ENCODE measurements at places on chromosomes 4 and X.

DNA sequence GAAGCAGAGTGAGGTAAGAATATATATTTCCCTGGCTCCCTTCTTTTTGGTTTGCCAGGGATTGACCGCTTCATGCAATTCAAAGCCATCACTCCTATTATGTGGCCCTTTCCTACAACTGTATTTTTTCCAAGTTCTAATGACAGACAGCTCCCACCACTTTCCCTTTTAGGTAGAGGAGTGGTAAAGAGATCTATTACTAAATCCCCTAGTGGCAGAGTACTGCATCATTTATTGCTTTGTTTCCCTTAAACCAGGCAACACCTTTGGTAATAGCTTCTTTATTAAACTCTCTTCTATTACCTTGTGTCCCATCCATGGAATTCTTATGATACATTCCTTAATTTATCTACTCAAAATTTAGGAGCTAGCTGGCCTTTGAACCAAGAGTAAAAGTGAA, 90.7 kb downstream of the CNOT6L start:
- no peak for DNase-seq

GRCh38 chrX:42496239-42496638, 281.7 kb downstream of the PPP1R2C start:
- no peak for DNase-seq

GRCh38 chrX:64394059-64394873, 986 bp downstream of the MTMR8 start:
- DNase-seq, result no peak

- peak; percentile 69 for DNase-seq
Observed at GRCh38 chr4:6909113-6909969, at the start of gene TBC1D14. Gene TBC1D14 (plus strand): TSS chr4:6909826. CDS start chr4:6923390, 13,564 bp downstream.

GRCh38 chr4:95118497-95118896, 360.7 kb downstream of the BMPR1B start:
- no peak for DNase-seq

DNA sequence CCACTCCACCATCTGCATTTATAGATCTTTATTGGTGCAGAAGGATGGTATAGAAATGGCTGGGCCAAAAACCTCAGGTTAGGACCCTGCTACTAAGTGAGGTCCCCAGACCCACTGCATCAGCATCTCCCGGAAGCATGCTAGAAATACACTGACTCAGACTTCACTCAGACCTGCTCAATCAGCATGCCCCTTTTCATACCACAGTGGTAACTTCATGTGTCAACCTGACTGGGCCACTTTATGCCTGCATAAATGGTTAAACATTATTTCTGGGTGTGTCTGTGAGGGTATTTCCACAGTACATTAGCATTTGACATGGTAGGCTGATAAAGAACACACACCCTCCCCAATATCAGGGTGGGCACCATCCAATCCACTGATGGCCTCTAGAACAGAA, 118.6 kb upstream of the VCX3B start:
- DNase-seq, result no peak

DNA sequence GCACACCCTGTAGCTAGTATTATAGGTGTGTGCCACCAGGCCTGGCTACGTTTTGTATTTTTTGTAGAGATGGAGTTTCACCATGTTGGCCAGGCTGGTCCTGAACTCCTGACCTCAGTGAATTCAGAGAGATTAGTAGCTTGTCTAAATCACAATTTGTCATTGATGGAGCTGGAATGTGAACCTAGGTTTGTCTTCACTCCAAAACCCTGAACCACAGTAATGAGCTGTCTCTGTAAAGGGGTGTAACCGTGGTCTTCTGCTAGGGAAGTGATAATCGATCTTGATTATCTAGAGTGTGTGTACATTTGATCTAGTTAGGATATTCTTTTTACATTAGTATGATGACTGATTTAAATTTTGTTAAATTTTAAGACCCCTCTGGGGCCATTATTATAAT, 8.3 kb downstream of the ARHGAP10 start:
- DNase-seq, result no peak

GRCh38 chrX:52031371-52031770, 37.6 kb downstream of the MAGED4B start:
- DNase-seq, result no peak

DNA sequence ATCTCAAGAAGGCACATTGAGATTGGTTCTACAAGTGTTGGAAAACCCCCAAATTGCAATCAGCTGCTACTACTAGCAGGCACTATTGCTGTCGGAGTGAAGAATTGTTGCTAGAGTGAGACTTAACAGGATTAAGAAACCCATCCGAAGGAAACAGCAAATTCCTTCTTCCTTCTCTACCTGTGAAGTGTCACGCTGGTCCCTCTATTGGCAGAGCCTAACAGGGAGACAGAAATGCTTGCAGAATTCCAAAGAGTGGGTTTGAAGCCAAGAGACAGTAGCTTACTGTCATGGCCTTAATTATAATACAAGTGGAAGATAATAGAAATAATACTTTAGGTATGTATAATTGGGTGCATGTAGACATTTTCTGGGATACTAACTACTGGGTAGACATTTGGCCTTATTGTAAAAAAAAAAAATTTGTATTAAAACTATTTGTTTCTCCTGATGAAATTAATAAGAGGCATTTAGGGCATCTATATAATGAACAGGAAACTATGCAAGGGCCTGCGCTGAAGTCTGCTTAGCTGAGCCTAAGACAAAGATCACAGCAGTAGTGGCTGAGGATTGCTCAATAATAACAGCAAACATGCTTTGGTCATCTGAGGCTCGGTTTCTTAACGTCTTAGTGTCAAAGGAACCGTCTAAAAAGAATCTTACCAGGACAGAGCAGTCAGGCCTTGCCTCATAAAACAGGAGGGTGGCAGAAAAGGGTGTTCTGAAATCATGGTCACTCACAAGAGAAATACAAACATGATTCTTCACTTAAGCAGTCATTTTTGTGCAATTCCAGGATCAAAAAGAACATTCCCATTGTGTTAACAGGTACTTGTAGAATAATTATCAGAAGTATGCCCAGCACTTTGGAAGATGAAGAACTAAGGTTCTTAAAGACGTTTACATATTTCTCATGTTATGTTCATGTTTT, 40.8 kb downstream of the FAM241A start:
- DNase-seq, result no peak

GRCh38 chrX:128436397-128437103, 384.3 kb upstream of the ACTRT1 start:
- DNase-seq, result no peak

- DNase-seq, result no peak
Observed at GRCh38 chr4:81786766-81787165, 315.1 kb upstream of the RASGEF1B start.

GRCh38 chrX:125295337-125295736, 24.3 kb upstream of the TEX13C start:
- no peak for DNase-seq

DNA sequence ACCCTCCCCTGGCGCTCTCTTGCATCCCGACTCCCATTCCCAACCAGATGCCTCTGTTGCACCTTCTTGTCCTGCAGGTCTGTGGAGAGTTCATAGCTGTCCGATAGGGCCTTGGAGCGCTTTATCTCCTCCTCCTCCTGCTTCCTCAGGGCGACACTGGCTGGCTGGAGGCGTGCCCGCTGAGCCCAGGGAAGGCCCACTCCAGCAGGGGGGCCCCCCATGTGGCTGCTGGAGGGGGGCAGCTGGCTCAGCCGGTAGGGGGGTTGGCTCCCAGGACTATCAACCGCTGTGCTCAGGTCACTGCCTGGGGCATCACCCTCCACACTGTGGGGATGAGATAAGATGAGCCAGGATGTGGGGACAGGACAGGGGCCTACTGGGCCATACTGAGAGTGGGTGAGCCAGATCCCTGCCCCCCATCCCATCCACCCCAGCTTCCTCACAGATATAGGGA, 25.6 kb downstream of the IQSEC2 start:
- no peak for DNase-seq

- no peak for DNase-seq
Observed at GRCh38 chr4:121050300-121050699, 22.0 kb downstream of the NDNF start.

- DNase-seq, result no peak
Observed at GRCh38 chr4:168736860-168737805, 240.3 kb downstream of the PALLD start.

DNA sequence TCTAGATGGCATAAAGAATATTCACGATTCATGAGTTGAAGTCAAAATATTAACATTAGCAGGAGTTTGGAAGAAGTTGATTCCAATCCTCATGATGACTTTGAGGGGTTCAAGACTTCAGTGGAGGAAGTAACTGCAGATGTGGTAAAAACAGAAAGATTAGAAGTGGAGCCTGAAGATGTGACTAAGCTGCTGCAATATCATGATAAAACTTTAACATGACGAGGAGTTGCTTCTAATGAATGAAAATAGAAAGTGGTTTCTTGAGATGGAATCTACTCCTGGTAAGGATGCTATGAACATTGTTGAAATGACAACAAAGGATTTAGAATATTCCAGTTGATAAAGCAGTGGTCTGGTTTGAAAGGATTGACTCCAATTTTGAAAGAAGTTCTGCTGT, 70.1 kb upstream of the TMLHE start:
- DNase-seq, result no peak

- DNase-seq, result no peak
Observed at GRCh38 chrX:102042372-102043325, 82.8 kb upstream of the TCEAL2 start.

GRCh38 chr4:76873495-76873894, 24.4 kb downstream of the SOWAHB start:
- DNase-seq, result no peak

- DNase-seq, result no peak
Observed at GRCh38 chr4:69126024-69126423, 29.8 kb downstream of the UGT2B7 start.

- DNase-seq, result peak; percentile 7
Observed at GRCh38 chrX:39577985-39578869, 519.5 kb downstream of the BCOR start.

DNA sequence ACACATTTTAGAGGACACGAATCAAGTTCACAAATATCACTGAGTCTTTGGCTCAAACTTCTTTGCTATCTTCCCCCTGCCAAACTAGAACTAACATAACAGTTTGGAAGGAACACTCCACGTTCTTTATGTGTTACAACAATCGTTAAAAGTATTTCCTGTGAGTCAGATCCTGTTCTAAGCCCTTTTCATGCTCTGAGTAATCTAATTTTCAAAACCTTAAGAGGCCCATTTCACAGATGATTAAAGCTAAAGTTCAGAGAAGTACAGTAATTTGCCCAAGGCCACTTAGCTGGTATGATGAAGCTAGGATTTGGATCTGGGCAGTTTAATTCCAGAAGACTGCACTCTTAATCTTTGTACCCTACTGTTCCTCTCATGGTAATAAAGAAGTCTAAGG, 854.4 kb upstream of the INTU start:
- no peak for DNase-seq

GRCh38 chr4:28562913-28563312, 1702.3 kb downstream of the STIM2 start:
- DNase-seq, result no peak

DNA sequence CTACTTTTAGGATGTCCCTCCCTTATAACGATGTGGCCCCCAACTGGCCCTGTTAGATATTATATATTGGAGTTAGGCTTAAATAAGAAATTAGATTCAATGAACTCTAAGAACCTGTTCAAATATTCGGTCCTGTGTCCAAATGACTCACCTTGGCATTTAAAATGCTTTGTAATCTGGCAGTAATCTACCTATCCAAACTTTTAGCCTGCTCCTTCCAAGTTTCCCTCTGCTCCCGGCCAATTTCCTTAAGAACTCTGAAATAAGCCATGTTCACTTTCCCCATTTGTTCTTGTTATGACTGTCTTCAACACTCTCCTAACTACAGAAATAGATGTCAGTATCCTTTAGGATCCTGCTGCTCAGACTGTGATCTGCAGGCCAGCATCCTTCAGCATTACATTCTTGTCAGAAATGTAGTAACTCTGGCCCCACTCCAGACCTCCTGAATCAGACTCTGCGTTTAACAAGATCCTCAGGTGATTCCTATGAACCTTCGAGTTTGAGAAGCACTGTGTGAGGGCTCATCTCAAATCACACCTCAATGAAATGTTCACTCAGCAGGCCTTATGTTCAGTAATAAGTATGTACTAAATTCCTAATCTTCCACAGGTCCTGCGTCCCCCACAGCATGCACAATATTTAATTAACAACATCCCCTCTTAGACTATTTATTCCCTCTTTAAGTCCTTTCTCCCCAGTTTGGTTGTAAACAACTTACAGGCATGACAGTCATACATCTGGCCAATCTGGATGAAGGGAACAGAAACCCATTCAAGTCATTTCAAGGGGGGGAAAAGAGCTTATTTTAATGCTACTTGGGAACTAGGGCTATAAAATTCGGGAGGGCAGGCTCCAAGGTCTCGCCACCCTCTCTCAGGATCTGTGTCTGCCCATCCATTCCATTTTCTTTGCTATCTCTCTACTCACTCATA, 3.0 kb downstream of the ATP8A1 start:
- no peak for DNase-seq

DNA sequence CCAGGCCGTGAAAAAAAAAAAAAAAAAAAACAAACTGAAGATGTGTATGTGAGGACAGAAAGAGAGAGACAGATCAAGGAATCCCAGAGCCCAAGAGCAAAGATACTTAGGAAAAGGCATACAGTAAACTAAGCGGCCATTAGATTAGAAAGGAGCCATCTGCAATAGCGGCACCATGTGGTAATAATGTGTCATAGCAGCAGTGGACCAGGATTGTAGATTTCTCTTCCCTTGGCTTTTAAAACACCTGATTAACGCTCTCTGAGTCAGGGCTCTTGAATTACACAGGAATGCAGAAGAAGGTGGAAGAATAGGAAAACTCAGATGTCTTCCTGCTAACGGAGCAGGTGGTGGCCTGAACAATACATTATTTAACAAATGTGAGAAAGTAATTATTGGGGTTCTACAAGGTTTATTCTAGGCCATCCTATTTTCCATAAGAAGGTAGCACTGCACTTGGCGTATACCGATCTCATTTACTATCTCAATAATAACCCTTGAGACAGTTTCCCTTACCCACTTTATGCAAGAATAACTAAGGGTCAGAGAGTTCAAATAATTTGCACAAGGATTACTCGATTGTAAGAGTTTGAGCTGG, 182.7 kb downstream of the KCNIP4 start:
- DNase-seq, result no peak

- DNase-seq, result no peak
Observed at GRCh38 chr4:98967786-98968329, 27.7 kb upstream of the METAP1 start.

GRCh38 chr4:677431-678293, 3.3 kb downstream of the MYL5 start:
- DNase-seq, result no peak

DNA sequence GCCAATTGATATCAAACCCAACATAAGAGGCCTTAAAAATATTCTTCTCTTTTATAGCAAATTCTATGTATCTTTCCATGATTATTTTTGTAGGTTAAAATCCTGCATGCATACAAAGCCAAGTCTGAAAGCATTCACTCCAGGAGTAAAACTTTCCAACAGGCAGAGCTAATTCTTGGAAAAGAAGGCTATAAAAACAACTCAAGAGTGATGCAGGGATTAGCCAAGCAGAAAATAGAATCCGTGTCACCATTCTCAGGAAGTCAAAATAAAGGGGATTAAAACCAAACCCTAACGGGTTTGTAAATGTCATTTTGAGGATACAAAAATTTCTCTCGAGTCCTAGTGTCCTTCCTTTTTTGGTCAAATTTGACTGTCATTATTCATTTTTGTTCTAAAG, 412.4 kb downstream of the DMD start:
- no peak for DNase-seq
